ENCODE measurements at places on chromosomes 3 and 15.

DNA sequence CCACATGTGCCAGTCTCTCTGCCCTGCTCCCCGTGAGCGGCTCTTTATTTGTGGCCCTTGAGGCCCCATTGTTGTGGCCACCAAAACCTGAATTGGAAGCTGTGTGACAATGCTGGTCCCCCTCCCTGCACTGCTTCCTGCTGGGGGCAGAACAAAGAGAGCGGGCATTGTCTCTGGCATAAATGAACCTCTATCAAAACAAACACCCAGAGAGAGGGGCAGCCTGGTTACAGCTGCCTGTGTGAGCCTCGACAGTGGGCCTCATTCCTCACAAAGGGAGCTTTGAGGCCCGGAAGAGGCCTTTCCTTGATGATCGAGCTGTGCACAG is 152.9 kb downstream of the IGF1R start:
- DNase-seq, result no peak

GRCh38 chr15:82641129-82641798 is 5.9 kb downstream of the CPEB1 start:
- DNase-seq, result no peak

GRCh38 chr15:37885651-37886050 is 48.8 kb upstream of the TMCO5A start:
- no peak for DNase-seq

- DNase-seq, result no peak
These were observed 295.0 kb upstream of the ATP10A start for GRCh38 chr15:26158176-26158575.

- DNase-seq, result no peak
These were observed 76.6 kb upstream of the CFAP20DC start for GRCh38 chr3:59126446-59126845.

GRCh38 chr3:55481744-55482495 is 5.2 kb downstream of the WNT5A start:
- DNase-seq, result no peak

DNA sequence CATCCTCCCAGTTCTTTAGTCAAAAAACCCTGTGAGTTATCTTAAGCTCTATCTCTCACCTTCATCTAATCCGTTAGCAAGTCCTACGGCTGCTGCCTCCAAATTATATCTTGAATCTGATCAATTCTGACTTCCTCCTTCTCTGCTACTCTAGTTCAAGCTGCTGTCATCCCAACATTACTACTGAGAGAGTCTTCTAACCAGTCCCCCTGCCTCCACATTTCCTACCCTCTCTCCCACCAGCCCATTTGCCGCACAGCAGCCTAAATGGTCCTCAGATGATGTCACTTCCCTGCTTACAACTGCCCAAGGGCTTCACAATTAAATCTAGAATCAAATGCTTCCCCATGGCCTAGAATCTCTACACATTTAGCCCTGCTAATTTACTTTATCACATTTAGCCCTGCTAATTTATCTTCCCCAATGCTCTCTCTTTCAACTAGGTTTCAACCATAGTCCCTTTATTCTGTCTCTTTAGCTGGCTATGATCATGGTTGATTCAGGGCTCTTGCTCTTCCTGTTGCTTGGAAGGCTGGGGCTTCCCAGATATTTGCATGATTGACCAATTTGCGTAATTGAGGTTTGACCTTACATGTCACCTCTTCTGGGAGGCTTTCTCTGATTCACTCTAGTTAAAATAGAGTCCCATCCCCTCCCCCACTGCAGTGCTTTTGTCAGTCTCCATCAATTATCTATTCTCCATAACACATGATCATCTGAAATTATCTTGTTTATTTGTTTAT is 11.0 kb upstream of the ARL14 start:
- DNase-seq, result peak; percentile 33

DNA sequence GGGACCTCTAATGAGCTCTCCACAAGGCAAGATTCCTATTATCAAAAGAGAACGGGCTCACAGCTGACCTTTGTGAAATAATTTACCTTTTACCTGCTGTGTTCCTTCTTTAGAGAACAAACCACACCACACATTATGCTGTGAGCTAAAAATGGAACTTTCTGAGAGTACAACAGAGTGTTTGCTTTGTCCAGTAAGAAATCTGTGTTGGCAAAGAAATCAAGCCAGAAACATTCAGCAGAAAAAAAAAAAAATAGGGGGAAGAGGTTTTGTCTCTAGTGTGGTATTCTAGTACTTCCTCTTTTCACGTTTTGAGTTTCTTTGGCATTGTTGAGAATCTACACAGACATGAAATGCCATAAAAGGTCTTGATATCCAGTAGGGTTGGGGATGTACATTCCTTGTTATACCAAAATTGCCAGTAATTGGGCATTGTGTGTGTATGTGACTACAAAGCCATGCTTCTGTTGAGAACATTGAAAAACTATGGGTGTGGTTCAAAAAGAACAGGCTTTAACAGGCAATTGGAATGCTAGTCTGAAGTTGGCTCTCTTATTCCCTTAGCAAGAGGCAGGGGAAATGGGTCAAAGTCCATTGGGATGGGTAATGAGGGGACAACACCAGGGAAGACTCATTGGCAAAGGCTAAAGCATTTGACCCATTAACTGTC is 273.5 kb downstream of the NEK10 start:
- DNase-seq, result no peak

GRCh38 chr3:20007960-20008359 is 4.1 kb downstream of the PP2D1 start:
- no peak for DNase-seq

DNA sequence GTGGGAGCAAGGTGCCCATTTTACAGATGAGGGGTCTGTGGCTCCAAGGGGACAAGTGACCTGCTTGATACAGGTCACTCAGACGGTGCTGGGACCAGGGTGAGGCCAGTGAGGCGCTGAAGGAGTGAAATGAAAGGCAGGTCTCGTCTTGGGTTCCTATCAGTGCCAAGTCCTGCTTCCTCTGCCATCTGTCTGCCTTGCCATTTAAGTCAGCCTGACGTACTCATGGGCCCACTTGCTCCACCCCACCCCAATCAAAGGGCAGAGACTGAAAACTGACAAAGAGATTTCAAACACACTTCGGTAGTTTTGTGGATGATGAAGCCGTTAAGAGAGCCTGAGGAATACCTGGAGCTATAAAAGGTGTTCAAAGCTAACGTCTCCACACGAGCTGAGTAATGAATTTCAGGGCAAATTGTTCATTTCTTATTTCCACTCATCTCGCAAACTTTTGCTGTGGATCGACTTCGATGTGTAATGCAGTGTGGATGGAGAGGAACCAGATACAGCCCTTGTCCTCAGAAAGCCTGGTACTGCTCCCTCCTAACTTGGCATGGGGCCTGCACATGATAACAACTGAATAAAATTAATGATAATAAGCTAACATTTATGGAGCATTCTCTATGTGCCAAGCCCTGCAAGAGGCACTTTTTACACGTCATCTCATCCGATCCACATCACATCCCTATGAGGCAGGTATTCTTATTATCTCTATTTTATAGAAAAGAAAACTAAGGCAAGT is 36.6 kb downstream of the ATP2B2 start:
- DNase-seq, result no peak

GRCh38 chr15:86743283-86743903 is 663.7 kb downstream of the AGBL1 start:
- DNase-seq, result no peak

GRCh38 chr15:31828594-31828993 is 201.7 kb upstream of the CHRNA7 start:
- DNase-seq, result no peak

GRCh38 chr3:9214185-9214584 is 35.3 kb downstream of the SRGAP3 start:
- DNase-seq, result no peak

GRCh38 chr3:107085261-107085660 is 292.0 kb upstream of the CCDC54 start:
- DNase-seq, result no peak

GRCh38 chr15:41832208-41832607 is 4.3 kb downstream of the JMJD7 start:
- no peak for DNase-seq

- DNase-seq, result peak; percentile 52
These were observed 73.0 kb downstream of the OXNAD1 start for GRCh38 chr3:16337856-16338540.

- no peak for DNase-seq
These were observed 239.0 kb upstream of the TRIM42 start for GRCh38 chr3:140438736-140439470.

DNA sequence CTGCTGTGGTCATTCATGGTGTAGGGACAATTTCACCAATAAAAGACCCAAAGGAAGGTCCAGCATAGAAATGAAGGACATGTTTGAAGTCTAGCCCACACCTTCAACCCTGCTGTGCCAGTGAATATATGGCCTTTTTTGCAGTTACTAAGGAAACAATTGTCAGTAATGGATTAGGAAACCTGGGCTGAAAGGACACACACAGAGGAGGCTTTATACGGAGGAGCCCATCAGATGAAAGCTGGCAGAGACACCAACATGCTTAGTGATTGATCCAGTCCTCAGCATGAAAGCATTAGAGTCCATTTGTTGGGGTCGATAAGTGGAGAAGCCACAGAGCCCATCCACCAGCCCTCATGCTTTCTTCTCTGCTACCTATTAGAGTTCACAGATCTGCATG is 584.3 kb downstream of the AGBL1 start:
- no peak for DNase-seq

DNA sequence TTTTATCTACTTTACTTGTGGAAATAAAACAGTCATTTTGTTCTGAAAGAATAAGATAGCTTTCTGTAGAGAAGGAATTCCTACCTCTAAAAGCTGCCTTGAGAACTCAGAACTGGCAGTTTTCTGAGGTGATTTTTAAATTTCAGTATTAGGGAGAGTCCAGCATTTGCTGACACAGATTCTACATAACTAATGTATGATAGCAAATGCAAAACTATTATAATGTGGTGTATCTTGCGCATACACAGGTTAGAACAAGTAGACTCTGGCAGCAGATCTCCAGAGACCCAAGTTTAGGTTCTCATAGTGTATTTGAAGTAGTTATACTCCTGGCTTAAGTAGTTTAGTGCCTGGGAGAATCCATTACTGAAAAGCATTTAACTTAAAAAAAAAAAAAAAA is 30.8 kb downstream of the OIP5 start:
- DNase-seq, result no peak

GRCh38 chr15:60656041-60656440 is 177.1 kb upstream of the ICE2 start:
- DNase-seq, result no peak

DNA sequence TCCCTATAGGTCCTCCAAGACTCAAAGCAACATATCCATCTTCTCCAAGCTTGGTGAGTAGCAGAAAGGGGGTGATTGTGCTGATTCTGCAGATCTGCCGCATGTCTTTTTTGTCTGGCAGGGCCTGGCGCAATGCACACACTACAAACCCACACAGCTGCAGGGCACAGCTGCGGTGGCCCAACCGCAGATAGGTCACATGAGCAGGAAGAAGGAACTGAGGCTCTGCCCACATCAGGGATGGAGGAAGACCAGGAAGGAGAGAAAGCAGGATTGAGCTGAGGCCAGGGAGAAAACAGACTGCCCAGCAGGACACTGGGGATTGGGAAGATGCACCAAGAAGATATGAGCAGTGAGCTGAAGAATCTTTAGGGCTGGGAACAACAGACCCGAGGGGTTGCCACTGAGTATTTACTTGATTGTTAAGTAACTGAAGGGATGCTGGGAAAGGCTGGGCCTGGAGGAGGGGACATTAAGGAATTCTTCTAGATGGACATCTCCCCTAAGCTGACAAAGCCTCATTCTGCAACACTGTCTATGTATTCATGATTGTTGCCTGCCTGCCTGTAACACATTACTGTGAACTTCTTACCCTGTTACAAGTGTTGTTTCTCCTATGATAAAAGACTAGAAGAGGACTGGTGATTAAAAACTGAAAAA is 126.7 kb downstream of the MYLK start:
- no peak for DNase-seq

DNA sequence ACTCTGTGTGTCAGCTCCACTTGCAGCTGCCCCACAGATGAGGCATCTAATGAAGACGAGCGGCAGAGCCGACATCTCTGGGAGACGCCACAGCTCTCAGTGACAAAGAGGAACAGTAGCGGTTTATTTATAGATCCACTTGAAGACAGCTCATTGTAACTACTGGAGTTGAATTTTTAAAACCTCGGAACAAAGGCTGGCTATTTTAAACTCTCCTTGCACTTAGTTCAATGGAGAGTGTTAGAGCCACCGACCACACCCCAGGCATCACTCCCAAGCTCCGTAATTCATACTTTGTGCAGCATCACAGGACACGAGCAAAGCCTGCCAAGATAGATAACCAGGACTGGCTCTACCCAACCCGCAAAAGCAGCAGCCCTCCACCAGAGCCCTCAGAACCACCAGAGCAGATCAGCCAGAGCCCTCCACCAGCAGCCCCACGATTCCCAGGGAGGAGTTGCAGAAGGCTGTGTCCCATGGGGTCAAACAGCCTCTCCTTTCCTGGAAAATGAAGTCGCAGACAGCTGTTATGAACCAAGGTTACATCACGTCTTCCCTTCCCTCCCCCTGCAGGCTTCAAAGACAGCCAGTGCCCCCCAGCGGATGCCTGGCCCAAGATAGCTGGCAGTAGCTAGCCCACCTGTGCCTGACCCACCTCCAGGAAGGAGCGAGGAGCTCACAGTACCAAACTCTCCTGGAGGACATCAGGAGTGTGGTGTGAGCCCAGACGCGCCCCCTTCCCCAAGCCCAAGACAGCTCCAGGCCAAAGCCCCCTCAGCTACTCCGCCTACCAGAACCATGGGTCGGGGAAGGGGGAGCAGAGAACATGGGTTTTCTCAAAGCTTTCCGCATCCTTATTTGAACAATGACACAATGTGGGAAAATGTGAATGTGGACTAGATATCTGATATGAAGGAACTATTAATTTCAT is 45.7 kb downstream of the POC1A start:
- no peak for DNase-seq

DNA sequence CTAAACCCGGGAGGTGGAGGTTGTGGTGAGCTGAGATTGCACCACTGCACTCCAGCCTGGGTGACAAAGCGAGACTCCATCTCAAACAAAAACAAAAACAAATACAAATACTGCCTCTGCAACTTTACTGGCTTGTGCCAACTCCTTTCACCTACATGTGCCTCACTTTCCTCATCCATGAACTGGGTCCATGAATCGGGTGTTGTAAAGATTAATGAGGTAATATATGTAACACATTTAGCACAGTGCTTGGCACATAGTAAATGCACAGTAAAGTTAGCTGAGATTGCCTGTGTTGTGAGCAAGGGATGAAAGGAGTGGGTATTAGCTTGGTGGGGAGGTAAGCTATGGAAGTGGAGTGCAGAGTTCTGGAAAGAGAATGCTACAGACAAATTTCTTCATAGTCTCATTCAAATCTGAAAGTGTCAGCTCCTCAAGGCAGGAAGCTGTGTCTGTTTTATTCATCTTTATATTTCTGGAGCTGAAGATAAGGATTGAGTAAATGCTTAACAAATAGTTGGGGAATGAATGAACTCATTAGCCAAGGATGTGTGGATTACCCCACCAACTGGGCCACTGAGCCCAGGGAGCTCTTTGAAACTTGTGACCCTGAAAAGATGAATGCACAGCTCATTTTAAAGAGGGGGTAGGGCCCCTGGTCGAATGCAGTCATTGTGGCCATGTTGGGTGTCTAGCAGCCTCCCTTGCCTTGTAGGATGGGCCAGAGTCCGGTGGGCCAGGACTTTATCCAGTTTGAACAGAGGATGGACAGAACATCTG is 7.7 kb upstream of the CDCP1 start:
- no peak for DNase-seq

- DNase-seq, result no peak
These were observed 4.5 kb downstream of the MYO9A start for GRCh38 chr15:72113347-72114031.

- DNase-seq, result no peak
These were observed 67.1 kb downstream of the MRPL46 start for GRCh38 chr15:88400084-88400483.

All from GM13977 (cell line).